ENCODE measurements at places on chromosomes 4 and X. TPM values are rescaled to one million over a fixed set of nuclear protein-coding genes. Genes with fewer than 3 reads are reported as not detected.

Gene TNMD
- total RNA-seq = not detected

DNA sequence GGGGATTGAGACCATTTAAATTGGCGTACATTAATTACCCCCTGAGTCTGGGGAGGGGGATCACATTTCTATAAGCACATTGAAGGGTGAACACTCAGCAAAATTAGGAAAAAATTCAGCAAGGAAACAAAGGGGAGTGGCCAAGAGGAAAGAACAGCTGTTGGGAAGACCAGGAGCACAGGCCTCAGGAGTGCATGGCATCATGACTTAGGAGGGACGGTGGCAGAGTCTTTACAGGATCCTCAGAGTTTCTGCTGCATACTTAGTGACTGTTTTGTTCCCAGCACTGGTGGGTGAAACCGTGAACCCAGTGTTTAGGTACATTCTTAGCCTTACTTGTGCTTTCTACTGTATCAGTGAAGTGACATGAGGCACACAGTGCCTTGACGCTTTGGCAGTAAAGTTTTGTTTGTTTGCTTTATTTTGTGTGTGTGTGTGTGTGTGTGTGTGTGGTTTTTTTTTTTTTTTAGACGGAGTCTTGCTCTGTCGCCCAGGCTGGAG lies 121.3 kb downstream of the CBR4 start:
- no peak for DNase-seq

DNA sequence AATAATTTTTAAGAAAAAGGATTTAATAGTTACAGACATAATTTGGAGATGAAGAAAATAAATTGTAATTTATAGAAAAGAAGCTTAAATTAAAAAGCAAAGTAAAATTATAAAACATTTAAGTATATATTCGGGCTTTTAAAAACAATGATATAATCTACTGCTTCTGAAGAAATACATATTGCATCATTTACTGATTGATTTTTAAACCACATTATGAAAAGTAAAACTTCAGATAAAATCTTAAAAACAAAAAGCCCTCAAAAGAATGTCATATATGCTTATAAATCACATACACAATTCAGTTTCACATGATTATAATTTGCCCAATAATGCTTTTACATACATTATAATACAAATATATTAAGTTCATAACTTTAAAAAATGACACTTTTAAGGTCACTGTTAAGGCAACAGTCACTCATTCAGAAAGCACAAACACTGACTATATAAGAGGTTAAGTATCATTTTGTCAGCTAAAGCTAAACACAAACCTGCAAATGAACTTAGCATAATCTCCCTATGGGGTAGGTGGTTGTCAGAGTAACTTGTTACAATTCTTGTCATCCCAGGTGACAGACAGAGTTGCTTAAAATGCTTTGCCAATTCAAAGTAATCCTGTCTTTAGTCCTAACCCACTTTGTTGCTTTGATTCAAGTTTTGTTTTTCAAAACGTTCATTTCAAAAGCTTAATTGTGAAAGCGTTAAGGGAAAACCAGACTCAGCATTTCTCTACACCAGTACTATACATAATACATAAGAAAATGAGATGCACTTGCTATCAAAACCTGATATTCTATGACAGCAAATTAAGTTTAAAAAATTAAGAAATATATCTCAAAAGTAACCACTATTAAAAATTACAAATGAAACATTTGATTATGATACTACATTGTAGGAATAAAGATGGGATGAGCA lies 90.6 kb upstream of the MAB21L2 start:
- DNase-seq = no peak

Gene BEX5
- not detected for total RNA-seq

DNA sequence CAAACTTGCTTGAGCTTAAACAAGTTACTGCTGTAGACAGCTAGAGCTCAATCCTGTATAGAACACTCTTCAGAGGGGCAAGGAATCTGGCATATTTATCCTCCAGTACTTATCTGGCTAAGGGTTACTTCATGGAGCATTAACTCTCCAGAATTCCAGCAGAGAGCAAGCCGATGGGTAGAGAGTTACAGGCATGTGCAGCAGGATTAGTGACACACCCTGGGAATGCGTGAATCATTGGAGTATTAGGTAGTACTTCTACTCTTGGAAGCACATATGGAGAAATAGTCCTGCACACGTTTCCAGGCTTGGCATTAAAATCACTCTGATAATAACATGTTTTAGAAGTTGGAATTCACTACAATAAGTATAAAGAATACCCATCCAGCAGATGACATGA lies 35.4 kb downstream of the GRXCR1 start:
- DNase-seq = peak; percentile 9

GRCh38 chr4:120718979-120719566 lies 203.5 kb downstream of the PRDM5 start:
- DNase-seq = peak; percentile 43

- DNase-seq = no peak
Measured at GRCh38 chr4:85420831-85421230, 54.1 kb upstream of the ARHGAP24 start.

GRCh38 chrX:154329294-154329693 lies 33.7 kb downstream of the TKTL1 start:
- DNase-seq = no peak

GRCh38 chrX:141701072-141701471 lies 2.5 kb upstream of the SPANXD start:
- DNase-seq = no peak

Gene BEND2
- total RNA-seq = not detected

Gene AMTN
- total RNA-seq = 0.45 TPM
